ENCODE measurements at places on chromosomes 1 and 21. TPM values are rescaled to one million over a fixed set of nuclear protein-coding genes. Genes with fewer than 3 reads are reported as not detected.

CFAP126 gene
- 1.8 TPM for polyA plus RNA-seq

DNA sequence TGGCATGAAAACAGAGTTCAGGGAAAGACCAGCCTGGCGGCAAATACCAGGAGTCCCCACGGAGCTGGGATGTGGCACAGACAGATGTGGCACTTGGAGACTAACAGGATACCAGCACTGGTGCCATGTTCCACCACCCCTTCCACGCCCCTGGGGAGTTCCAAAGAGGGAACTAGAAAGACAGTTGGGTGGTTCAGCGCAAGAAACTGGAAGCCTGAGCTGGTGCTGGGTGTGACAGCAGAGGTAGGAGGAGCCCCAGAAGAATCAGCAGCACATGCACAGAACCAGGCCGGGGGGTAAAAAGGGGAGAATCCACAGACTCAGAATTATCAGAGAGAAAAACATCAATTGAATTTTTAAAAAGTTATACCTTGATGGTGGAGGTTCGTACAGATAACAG, 22.4 kb downstream of the DDX20 start:
- DNase-seq = no peak

- no peak for DNase-seq
Observed at GRCh38 chr21:44846485-44847260, 26.8 kb downstream of the PTTG1IP start.

DNA sequence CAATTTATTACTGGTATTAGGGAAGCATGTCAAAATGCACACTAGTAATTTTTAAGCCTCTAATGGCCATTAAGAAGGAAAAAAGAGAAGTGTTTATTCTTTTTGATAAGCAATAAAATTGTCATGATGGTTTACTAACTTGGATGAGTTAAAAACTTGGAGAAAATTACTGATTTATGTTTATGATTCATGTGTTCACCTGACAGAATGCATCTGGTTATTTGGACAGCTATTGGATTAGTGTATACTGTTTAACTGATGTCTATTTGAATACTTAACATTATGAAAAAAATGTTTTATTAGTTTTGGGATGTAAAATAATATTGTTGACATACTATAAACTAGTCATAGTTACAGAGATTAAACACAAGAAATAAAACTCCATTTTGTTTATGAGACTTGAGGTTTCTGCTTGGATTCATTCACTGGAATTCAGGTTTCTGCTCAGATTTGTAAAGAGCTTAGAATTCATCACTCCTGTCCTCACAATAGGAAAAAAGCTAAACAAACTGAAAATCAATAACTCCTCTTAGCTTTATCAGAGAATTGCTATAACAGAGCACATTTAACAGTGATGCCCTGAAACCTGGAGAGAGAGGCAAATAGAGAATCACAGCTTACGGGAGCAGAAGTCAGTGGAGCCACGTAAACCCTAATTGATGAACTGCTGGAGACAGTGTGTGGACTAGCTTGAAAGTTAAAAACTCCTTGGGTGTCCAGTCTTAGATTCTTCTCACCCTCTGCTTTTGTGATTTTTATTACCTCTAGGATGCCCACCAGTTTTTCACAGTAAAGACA, 56.7 kb downstream of the RALGPS2 start:
- DNase-seq = no peak

DNA sequence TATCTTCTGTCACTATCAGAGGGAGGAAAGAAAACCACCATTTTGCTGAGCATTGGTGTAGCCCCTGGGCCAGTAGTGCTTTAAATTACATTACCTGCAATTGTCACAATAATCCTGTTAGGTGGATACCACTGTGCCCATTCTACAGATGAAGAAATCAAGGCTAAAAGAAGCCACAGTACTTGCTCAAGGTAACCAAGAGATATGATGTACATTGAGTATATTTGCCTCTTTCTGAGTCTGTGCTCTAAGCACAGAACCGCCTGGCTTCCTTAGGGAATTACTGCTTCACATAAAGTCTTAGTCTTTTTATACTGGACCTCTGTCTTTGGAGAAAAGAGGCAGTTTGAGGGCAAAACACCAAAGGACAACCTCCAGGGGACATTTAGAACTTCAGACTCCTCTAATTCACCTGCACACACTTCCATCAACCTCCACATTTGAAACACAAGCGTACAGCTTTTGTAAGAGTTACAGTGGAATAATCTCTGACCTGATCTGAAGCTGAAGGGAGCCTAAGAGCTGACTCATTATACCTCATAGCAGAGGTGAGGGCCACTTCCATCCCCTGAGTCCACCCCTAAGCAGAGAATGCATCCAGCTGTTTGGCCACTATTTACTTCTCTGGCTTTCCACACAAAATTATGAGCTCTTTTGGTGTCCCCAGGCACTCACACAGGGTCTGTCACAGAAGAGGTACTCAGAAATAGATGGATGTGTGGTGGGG, 61.8 kb downstream of the PLPP3 start:
- no peak for DNase-seq

- DNase-seq = no peak
Observed at GRCh38 chr21:43331962-43332828, 94.7 kb downstream of the SIK1 start.

DNA sequence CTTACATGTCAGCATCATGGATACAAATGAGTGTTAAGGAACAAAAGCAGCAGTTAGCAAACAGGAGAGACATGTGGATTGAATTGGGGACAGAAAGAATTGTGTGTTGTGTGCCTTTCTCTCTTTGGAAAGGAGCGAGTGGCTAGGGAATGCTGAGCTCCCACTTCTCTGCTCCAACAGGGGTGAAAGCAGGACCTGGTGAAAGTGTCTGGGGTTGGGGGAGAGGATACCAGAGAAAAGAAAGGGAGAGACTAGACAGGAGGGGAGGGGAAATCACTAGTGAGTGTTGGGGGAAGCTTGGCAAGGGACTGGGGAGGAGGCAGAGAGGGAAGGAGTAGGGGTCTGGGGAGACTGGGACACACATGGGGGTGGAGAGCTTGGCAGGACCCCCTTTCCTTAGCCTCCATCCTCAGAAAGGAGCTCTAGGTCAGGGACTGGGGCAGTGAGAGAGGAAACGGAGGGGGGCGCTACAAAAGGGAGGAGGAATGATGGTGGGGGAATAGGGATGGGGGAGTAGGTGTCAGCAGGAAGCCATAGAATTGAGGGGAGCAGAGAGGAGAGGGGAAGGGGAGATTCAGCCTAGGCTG, 2.2 kb downstream of the KIRREL1 start:
- no peak for DNase-seq

DNA sequence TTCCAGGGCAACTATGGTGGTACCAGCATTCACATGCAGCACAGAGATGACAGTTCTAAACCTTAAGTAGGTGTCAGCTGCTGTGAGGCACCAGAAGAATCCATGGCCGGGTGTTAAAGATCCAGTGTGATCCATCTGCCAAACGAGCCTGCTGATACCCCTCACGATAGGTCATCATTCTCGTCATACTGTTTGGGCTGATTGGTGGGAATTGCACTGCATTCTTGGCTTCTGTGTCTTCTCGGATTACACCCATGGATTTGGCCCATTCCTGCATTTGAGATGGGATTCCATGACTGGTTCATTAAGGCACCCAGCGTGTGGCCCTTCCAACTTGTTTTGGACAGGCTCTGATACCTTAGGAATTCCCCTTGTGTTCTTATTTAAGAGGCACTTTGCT, 55.2 kb downstream of the ST6GALNAC3 start:
- DNase-seq = no peak

DNA sequence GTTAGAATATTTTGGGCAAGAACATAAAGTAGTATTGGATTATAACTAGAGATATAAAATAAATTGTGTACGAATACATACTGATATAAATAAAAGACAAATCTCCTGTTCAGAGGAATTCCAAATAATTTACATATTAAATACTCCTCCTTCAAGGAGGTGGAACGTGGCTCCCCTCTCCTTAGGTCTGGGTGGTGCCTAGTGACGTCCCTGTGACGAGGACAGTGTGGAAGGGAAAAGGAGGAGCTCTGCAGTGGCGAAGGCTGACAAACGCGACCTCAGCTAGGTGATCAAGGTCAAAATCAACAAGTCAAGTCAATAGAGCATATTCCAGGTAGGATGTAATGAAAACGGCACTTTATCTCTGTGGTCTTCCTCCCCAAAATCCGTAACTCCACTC, 310.0 kb downstream of the SMYD3 start:
- no peak for DNase-seq

GRCh38 chr1:72734415-72734814, 452.1 kb upstream of the NEGR1 start:
- no peak for DNase-seq

DNA sequence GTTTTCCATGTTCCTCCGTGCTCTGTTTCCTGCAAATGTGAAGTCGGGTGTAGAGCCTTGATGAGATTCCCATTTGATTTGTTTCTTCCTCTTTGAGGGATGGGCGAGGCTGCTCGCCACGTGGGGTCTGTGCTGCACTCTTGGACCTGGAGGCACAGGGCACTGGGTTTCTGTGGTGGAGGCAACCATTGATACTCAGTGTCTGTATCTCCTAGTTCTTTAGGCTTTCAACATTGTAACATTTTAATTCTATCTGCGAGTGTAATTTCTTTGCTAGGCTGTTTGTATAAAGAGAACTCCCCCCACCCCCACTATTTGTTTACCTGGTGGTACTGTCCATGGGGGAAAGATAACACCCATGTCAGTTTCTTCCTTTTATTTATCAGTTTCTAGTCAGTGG, 52.3 kb downstream of the GALNT2 start:
- no peak for DNase-seq

Measured in forelimb muscle (tissue), 1 donor.